ENCODE measurements at places on chromosomes 12 and 14. TPM values are rescaled to one million over a fixed set of nuclear protein-coding genes. Genes with fewer than 3 reads are reported as not detected.
A peak's percentile ranks its signal among the peaks of the same experiment; 100 is the strongest.

Gene DHRS2
- total RNA-seq, result 0.44 TPM

GRCh38 chr12:108969622-108970021 is 51.2 kb downstream of the SVOP start:
- no peaks in the 10 kb centered on the region for H3K27me3 ChIP-seq
- no peak overlapping the region for H3K4me3 ChIP-seq
- H3K27ac ChIP-seq, result no peak overlapping the region
- no peak for DNase-seq
- no peaks in the 10 kb centered on the region for H3K36me3 ChIP-seq

GRCh38 chr14:54784657-54785056 is 118.0 kb downstream of the GCH1 start:
- H3K27me3 ChIP-seq, result no peaks in the 10 kb centered on the region
- H3K36me3 ChIP-seq, result peaks cover 12% of the 10 kb centered on the region
- H3K4me1 ChIP-seq, result no peaks in the 10 kb centered on the region
- no peak overlapping the region for H3K27ac ChIP-seq

- DNase-seq, result no peak
- H3K4me1 ChIP-seq, result no peaks in the 10 kb centered on the region
- H3K4me3 ChIP-seq, result no peak overlapping the region
- H3K36me3 ChIP-seq, result no peaks in the 10 kb centered on the region
- H3K27me3 ChIP-seq, result no peaks in the 10 kb centered on the region
Observed at GRCh38 chr12:113276306-113276705, 55.0 kb downstream of the TPCN1 start.

- no peaks in the 10 kb centered on the region for H3K27me3 ChIP-seq
- H3K4me1 ChIP-seq, result peaks cover 20% of the 10 kb centered on the region
- H3K4me3 ChIP-seq, result no peak overlapping the region
- DNase-seq, result peak; percentile 87
Observed at GRCh38 chr12:32568228-32568627, 110.9 kb upstream of the DNM1L start.

DNA sequence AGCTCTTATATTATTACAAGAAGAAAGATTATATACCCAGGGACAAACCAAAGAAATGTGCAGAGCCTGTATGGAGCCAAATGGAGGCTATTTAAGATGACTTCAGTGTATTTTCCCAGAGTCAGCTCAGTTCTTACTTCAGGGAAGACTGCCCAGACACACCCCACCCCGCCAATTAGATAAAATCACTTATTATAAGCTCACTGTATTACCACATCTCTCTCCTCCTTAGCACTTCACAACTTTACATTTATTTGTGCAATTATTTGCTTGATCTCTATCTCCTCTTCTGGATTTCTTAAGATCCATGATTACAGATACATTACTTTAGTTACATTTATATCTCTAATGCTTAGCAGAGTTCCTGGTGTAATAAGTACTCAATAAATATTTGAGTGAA is 24.7 kb upstream of the WDR89 start:
- H3K27ac ChIP-seq, result no peak overlapping the region
- no peaks in the 10 kb centered on the region for H3K27me3 ChIP-seq
- DNase-seq, result no peak
- no peaks in the 10 kb centered on the region for H3K36me3 ChIP-seq

DNA sequence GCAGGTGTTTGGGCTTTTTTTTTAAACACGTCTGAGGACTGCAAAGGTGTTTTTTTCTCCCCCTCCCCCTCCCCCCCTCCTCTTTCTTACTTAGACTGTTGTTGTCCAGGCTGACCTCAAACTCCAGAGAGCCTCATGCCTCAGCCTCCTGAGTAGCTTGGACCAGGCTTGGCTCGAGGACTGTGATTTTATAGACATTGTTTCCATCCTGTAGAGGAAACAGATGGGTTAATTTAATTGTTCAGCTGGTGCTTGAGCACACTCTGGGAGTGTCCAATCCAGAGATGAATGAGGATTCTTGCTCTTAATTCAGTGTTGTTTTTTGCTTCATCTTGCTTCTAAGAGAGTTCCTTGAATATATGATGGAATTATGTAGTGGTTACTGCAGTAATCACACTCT is 42.1 kb downstream of the RASSF3 start:
- H3K27me3 ChIP-seq, result no peaks in the 10 kb centered on the region
- H3K4me3 ChIP-seq, result no peak overlapping the region
- H3K36me3 ChIP-seq, result no peaks in the 10 kb centered on the region
- H3K4me1 ChIP-seq, result peaks cover 15% of the 10 kb centered on the region
- no peak overlapping the region for H3K27ac ChIP-seq

GRCh38 chr14:68977180-68977717 is 1.9 kb downstream of the ACTN1 start:
- H3K4me1 ChIP-seq, result peaks cover 52% of the 10 kb centered on the region
- DNase-seq, result no peak
- no peaks in the 10 kb centered on the region for H3K27me3 ChIP-seq
- peaks cover 21% of the 10 kb centered on the region for H3K36me3 ChIP-seq
- H3K27ac ChIP-seq, result peak overlapping the region; percentile 65
- H3K4me3 ChIP-seq, result peak overlapping the region; percentile 1

DNA sequence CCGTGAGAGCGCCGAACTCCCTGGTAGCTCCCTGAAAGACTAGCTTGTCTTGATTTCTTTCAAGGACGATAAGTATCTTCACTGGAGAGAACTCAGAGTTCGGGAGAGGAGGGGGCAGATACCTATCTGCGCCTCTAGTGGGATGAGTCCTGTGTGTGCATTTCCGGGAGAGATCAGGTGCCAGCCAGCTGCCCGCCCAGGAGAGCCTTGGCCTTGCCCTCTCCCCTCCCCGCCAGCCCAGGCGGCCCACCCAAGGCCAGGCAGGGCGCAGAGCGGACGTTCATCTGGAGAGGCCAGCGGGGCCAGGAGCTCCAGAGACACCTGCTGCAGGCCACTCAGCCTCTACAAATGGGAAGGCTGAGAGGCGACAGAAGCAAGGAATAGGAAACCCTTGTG is 1.0 kb downstream of the CD9 start:
- peaks cover 59% of the 10 kb centered on the region for H3K4me1 ChIP-seq
- H3K36me3 ChIP-seq, result no peaks in the 10 kb centered on the region
- no peaks in the 10 kb centered on the region for H3K27me3 ChIP-seq
- no peak for DNase-seq
- peak overlapping the region; percentile 85 for H3K27ac ChIP-seq

DNA sequence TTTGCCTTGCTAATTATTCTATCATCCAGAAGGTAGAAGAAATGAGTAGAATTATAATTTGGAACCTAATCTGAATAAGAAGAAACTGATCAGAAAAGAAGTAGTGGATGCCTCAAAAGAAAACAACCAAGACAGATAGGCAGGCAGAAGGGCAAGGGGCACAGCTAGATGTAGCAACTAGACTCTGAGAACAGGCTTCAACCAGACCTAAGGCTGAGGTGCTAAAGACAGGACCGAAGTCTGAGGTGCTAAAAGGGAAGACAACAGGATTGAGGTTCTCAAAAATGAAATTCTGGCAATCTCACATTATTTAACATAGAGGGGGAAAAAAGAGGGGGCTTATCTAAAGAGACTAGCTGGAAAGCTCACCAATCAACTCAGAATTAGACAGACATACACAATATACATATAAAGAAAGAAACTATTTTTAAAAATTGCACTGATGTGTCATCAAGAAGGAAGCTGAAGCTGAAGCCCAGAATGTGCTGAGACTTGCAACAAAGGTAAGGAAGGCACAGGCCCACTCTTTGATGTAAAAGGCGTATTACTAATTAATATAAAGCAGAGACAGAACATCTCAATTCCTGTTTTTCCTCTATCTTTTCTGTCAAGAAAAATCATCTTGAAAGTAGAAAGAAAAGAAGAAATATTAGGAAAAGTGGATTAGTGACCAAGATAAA is 43.8 kb upstream of the CSRNP2 start:
- no peak overlapping the region for H3K27ac ChIP-seq
- H3K4me1 ChIP-seq, result no peaks in the 10 kb centered on the region
- H3K27me3 ChIP-seq, result no peaks in the 10 kb centered on the region
- H3K36me3 ChIP-seq, result peaks cover 4% of the 10 kb centered on the region

Gene OR6C1
- not detected for total RNA-seq

Gene LUM
- 1.9 TPM for total RNA-seq

DNA sequence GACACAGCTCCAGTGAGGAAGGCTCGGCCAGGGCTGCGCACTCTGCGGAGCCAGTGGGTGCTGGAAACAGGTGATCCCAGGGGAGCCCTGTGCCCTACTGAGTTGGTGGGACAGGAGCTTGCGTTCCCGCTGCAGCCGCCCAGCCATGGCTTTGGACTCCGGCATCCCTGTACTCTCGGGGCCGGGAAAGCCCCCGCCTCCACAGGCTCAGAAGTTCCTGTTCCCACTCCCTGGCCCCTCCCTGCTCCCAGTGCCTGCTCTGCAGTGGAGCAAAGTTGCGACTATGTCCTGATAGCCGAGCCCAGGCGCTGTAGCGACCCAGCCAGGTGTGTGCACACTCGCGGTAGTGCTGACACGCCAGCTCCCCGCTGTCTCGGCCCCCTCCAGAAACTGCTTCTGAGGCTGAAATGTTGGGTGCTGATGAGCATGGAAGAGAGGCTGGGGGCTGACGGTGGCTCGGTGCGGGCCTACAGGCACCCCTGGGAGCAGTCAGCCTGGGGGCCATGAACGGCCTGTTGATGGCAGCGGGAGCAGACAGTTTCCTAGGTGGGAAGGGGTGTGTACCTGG is 344.6 kb upstream of the MGAT4C start:
- DNase-seq, result no peak
- no peaks in the 10 kb centered on the region for H3K36me3 ChIP-seq
- no peaks in the 10 kb centered on the region for H3K27me3 ChIP-seq
- no peaks in the 10 kb centered on the region for H3K4me1 ChIP-seq
- H3K4me3 ChIP-seq, result no peak overlapping the region

DNA sequence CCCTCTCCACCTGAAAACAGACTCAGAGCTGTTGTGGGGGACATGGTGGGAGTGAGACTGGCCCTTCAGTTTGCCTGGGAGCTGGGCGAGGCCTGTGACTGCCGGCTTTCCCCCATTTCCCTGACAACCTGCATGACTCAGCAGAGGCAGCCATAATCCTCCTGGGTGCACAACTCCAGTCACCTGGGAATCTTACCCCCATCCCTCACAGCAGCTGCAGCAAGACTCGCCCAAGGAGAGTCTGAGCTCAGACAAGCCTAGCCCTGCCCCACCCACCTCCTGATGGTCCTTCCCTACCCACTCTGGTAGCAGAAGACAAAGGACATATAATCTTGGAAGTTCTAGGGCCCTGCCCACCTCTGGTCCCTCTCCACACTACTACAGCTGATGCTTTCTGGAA is 207.3 kb upstream of the ARID2 start:
- no peak overlapping the region for H3K27ac ChIP-seq
- no peaks in the 10 kb centered on the region for H3K36me3 ChIP-seq
- H3K4me1 ChIP-seq, result no peaks in the 10 kb centered on the region
- no peaks in the 10 kb centered on the region for H3K27me3 ChIP-seq
- H3K4me3 ChIP-seq, result no peak overlapping the region

Gene TAS2R46
- 2.4 TPM for total RNA-seq

- no peak overlapping the region for H3K27ac ChIP-seq
- no peak overlapping the region for H3K4me3 ChIP-seq
- H3K36me3 ChIP-seq, result no peaks in the 10 kb centered on the region
- no peaks in the 10 kb centered on the region for H3K4me1 ChIP-seq
- H3K27me3 ChIP-seq, result peaks cover 9% of the 10 kb centered on the region
Observed at GRCh38 chr12:57047981-57048380, 1.9 kb downstream of the MYO1A start.

DNA sequence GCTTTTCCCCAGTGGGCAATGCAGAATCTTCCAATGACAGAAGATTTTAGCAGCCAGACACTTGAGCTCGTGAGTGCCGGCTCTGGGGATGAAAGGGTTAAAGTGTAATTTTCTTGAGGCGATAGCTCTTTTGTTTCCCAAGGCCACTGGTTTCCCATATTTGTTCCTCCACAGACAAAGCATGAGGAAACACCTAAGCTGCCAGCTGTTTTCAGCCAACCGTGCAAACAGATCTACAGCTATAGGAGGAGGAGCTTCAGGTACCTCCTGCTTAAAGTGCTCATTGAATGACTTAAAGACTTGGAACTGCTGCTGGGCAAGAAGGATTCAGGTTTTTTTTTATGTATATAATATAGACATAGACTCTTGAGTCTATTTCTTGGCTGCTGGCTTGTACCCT is 1311.5 kb downstream of the TMEM121 start:
- H3K4me1 ChIP-seq, result no peaks in the 10 kb centered on the region
- H3K36me3 ChIP-seq, result no peaks in the 10 kb centered on the region
- H3K4me3 ChIP-seq, result no peak overlapping the region
- no peaks in the 10 kb centered on the region for H3K27me3 ChIP-seq
- H3K27ac ChIP-seq, result no peak overlapping the region

- peaks cover 5% of the 10 kb centered on the region for H3K4me1 ChIP-seq
- no peak overlapping the region for H3K4me3 ChIP-seq
- no peaks in the 10 kb centered on the region for H3K36me3 ChIP-seq
Observed at GRCh38 chr14:85325134-85326017, 204.6 kb upstream of the FLRT2 start.

- no peaks in the 10 kb centered on the region for H3K36me3 ChIP-seq
- H3K4me3 ChIP-seq, result peak within 1 kb of the TSS; percentile 87
- DNase-seq, result peak; percentile 85
Observed at GRCh38 chr14:20802341-20803084, at the start of gene RNASE1. Gene RNASE1 (minus strand): TSS chr14:20802844. CDS start chr14:20802068, 776 bp downstream.

DNA sequence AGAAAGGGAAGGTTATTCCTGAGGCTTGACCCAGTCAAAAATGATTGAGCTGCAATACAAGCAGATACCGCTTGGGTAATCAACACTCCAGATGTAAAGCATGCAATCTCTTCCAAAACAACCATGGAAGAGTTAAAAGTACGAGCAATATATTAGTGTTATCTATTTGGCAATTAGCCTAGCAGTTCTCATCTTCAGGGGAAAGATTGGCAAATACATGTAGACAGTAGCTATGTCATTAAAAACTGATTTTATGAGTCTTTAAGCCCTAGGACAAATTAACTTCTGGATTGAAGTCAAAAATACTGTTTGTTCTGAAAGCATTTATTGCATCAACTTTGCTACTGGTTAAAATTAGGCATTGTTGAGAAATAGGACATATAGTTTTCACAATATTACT is 9.3 kb upstream of the GYS2 start:
- H3K27ac ChIP-seq, result no peak overlapping the region
- H3K4me3 ChIP-seq, result no peak overlapping the region
- DNase-seq, result no peak
- no peaks in the 10 kb centered on the region for H3K27me3 ChIP-seq

- H3K27ac ChIP-seq, result no peak overlapping the region
- H3K4me1 ChIP-seq, result no peaks in the 10 kb centered on the region
- H3K36me3 ChIP-seq, result no peaks in the 10 kb centered on the region
- no peak overlapping the region for H3K4me3 ChIP-seq
- no peaks in the 10 kb centered on the region for H3K27me3 ChIP-seq
- DNase-seq, result no peak
Observed at GRCh38 chr12:16504200-16504599, 101.8 kb downstream of the LMO3 start.

All from endothelial cell of umbilical vein (primary cell).